DMS53 (cell line): ENCODE measurements at places on chromosomes 1 and 21.

- no peak for DNase-seq
These were observed 1288.7 kb downstream of the PLA2G4A start for GRCh38 chr1:188117436-188117835.

GRCh38 chr21:25039461-25040380 lies 567.6 kb downstream of the MRPL39 start:
- peak; percentile 59 for DNase-seq

- DNase-seq, result no peak
These were observed 50.9 kb upstream of the CDC42BPA start for GRCh38 chr1:227369102-227369760.

DNA sequence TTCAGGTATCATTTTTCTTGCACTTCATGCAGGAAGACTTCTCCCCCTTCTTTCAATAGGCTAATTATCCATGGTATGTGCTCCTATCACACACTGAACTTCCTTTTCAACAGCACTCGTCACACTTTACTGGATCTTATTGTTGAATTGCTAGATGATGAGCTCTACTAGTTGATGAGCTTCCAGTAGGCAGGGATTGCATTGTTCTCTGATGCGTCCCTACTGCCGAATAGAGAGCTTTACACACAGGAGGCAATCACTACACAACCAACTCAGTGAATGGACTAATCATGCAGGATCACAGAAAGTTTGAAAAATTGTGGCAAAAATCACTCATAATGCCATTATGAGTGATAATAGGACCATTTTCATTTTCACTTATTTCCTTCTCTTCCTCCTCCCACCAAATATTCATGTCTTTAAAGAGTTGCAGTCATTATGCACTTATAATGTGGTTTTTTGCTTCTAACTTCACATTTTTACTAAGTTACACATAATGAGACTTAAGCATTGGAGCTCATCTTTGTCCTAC lies 128.1 kb upstream of the ZNF648 start:
- no peak for DNase-seq

- no peak for DNase-seq
These were observed 79.9 kb downstream of the CLIC4 start for GRCh38 chr1:24825174-24825573.

GRCh38 chr21:46325073-46325912 lies 1.3 kb downstream of the PCNT start:
- DNase-seq, result peak; percentile 69

DNA sequence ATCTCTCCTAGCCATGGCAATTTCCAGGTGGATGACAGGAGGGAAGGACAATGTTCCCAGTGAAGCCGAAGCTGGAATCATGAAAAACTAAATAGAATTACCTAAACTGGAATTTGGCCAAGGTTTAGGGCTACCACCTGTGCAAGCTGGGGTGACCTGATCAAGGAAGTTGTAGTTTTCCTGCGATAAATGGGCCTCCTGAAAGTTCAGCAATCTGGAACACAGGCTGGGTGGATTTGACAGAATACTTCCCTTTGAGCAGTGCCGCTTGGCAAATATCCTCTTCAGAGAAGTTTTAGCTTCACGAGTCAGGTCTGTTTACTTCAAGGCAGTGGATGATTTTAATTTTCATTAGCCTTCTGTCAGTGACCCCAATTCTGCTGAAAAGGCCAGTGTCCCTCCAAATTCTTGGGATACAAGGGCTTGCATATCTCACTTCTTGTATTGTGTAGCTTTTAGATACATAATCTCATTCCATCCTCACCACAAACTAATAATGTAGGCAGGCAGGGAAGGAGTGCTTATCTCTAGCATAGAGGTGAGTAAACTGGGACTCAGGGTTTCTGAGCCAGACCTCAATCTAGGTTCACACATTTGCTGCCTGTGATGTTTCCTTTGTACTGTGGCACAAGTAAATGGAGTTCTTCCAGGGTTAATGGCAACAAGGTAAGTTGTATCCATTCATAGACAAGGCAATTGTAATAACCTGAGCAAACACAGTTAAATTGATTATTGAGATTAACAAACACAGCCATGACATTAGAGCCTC lies 349.4 kb downstream of the NUF2 start:
- no peak for DNase-seq

- DNase-seq, result no peak
These were observed 51.8 kb downstream of the ST6GALNAC5 start for GRCh38 chr1:76919085-76919484.

GRCh38 chr1:246901874-246902273 lies 29.9 kb downstream of the AHCTF1 start:
- DNase-seq, result no peak

GRCh38 chr1:147575376-147575775 lies 34.1 kb downstream of the BCL9 start:
- DNase-seq, result no peak

DNA sequence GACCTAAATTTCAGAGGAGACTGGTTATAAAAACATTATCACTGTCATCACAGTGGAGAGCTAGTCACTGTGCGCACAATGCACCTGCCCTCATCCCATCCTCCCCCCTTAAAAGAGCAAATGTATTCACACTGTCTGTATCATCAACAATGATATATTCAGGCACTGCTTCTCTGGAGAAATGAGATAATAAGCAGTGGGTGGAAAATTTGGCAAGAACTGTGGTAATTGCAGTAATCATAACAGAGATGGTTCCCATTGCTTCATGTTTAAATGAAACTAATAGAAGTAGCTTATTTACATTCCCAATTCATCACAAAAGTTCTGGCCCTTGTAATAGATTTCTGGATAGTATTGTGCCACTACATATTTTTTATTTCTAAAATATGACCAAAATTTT lies 867.4 kb upstream of the ADGRL2 start:
- no peak for DNase-seq

DNA sequence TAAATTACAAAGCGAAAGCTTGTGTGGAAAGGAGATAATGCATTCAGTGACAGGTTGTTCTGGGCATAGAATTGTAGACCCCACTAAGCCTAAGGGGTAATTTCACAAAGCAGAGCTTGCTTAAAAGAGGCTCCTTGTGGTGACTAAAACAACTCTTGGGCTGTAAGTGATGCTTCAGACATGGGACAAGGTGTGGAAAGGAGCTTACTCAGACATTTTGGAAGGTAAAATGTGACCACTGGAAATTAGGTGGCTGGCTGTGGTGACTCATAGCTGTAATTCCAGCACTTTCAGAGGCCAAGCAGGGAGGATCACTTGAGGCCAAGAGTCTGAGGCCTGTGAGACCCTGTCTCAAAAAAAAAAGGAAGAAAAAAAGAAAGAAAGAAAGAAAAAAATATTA lies 51.1 kb upstream of the LRRC8C start:
- no peak for DNase-seq
